Naive B cell (primary cell): ENCODE measurements at places on chromosomes 3 and 15.

DNA sequence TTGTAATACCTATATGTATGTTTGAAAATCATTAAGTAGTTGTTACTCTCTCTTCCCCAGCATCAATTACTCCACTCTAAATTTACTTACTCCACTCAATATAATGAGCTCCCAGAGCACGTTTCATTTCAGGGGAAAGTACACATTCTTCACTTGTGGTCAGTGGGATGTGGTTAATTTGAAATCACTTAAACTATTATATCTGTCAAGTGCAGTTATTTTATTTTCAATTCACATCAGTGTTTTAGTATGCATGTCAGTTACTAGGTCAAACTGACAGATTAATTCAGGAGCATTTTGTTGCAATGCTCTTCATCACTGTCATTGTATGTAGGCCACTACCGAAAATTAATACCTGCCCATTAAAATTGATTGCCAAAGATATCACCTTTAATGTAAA, 376.1 kb downstream of the ZIC4 start:
- no peaks in the 10 kb centered on the region for H3K27me3 ChIP-seq
- no peak overlapping the region for H3K27ac ChIP-seq
- no peaks in the 10 kb centered on the region for H3K4me1 ChIP-seq
- no peak overlapping the region for H3K4me3 ChIP-seq

GRCh38 chr3:140823106-140823505, 118.5 kb upstream of the SLC25A36 start:
- no peak overlapping the region for H3K4me3 ChIP-seq
- no peaks in the 10 kb centered on the region for H3K36me3 ChIP-seq
- DNase-seq, result no peak
- H3K27me3 ChIP-seq, result peaks cover 4% of the 10 kb centered on the region
- H3K27ac ChIP-seq, result no peak overlapping the region

- no peak overlapping the region for H3K4me3 ChIP-seq
- peak overlapping the region; percentile 92 for H3K27ac ChIP-seq
- H3K36me3 ChIP-seq, result no peaks in the 10 kb centered on the region
- H3K27me3 ChIP-seq, result no peaks in the 10 kb centered on the region
- peaks cover 31% of the 10 kb centered on the region for H3K4me1 ChIP-seq
- no peak for DNase-seq
Measured at GRCh38 chr3:72341920-72342319, 506.3 kb downstream of the SHQ1 start.

DNA sequence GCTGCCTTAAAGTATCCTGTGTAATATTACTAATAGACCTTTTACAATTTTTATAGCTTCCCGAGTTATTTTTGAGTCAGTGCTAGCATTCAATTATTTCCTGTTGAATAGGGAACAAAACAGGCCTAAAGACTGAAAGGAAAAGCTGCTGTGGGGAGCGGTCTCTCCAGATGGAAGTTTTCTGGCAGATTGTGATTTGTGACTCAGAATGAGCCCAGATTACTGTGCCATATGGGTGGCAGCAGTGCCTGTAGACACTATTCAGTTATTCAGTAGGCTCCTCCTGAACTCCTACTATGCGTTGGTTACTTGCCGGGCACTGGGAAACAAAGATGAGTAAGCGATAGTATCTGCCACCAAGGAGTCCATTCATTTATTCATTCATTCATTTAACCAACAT, 211.8 kb downstream of the CHST2 start:
- DNase-seq, result no peak
- H3K27me3 ChIP-seq, result no peaks in the 10 kb centered on the region
- no peak overlapping the region for H3K4me3 ChIP-seq
- peaks cover 21% of the 10 kb centered on the region for H3K4me1 ChIP-seq
